Stimulated activated naive CD4-positive, alpha-beta T cell treated with Interleukin-2 at 50 U/mL for 16 hours (primary cell): ENCODE measurements at places on chromosomes 7 and 10.

DNA sequence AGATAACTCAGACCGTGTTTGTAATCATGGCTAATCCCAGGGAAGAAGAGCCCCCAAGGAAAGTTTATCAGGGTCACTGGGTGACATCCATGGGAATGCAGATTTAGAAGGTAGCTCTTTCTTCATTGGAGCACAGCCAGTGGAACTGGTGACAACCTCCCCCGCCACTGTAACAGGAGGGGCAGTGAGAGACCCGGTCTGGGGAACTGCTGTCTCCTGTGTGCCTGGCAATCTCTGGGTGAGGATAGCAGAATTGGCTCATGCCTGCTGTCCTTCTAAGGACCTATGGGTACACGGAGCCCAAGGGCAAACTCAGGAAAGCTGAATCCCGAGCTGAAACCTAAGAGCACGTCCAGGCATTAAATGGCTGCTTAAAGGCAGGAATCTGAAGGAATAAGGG, 341.6 kb downstream of the ABCA13 start:
- DNase-seq: no peak

- DNase-seq: no peak
Observed at GRCh38 chr7:37719077-37719476, 35.5 kb downstream of the GPR141 start.

DNA sequence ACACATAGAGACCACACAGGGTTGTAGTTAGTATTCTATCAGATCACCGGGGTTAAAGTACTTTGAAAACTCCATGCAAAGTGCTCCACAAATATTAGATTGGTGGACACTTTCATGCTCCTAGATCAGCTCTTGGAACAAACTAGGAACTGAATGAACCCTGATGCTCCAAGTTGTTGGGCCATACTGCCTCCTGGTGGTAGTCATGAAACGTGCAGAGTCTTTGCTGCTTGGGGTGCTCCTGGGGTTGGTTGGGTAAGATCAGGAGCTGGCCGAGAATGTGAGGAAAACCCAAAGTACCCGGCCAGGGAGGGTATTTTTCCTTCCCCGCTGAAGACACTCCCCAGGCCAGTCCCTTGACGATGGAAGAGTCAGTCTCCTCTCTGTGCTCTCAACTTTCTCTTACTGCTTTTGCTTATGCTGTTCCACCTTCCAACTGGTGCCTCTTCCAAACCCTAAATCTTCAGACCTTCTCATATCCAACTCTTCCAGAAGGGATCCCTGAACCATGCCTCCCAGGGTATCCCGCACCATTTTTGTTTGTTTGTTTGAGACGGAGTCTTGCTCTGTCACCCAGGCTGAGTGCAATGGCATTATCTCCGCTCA, 918 bp upstream of the RPEL1 start:
- DNase-seq: peak; percentile 48

DNA sequence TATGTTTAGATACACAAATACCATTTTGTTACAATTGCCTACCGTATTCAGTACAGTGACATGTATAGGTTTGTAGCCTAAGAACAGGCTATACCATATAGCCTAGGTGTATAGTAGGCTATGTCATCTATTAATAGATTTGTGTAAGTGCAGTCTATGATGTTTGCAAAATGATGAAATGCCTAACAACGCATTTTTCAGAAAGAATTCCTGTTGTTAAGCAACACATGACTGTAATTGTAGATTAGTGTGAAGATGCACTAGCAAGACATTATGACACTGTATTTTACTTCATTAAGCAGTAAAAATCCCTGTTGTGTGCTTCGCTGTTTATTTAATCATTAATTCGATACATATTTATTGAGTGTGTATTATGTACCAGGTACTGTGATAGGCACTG, 446.0 kb downstream of the SUGCT start:
- no peak for DNase-seq

GRCh38 chr10:31657434-31657872, 271.2 kb downstream of the ARHGAP12 start:
- no peak for DNase-seq

- DNase-seq: no peak
Observed at GRCh38 chr10:95784279-95784913, 28.4 kb downstream of the ENTPD1 start.

- no peak for DNase-seq
Observed at GRCh38 chr10:114596793-114597192, 61.3 kb downstream of the ABLIM1 start.

GRCh38 chr10:69939061-69939460, 113.6 kb upstream of the MACROH2A2 start:
- DNase-seq: no peak

DNA sequence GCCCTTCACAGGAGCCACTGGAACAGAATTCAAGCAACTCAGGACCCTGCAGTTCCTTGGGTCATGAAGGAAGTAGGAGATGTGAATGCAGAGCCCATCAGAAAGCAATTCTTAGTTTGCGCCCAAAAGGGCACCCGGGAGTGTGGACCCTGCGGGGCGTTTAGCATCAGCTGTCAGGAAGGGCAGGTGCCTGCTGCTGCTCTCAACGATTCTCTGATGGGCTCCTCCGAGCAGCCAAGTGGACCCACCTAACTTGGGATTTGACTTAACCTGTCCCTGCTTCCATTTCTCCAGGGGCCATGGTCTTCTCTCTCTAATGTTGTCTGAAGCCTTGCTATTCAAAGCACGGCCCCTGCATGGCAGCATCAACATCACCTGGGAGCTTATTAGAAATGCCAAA, 17.1 kb downstream of the CPA5 start:
- DNase-seq: no peak

GRCh38 chr10:50554995-50555568, 68.7 kb downstream of the SGMS1 start:
- no peak for DNase-seq

GRCh38 chr7:25790963-25791362, 361.0 kb upstream of the NFE2L3 start:
- no peak for DNase-seq

GRCh38 chr10:511101-511848, 178.2 kb downstream of the DIP2C start:
- peak; percentile 65 for DNase-seq

DNA sequence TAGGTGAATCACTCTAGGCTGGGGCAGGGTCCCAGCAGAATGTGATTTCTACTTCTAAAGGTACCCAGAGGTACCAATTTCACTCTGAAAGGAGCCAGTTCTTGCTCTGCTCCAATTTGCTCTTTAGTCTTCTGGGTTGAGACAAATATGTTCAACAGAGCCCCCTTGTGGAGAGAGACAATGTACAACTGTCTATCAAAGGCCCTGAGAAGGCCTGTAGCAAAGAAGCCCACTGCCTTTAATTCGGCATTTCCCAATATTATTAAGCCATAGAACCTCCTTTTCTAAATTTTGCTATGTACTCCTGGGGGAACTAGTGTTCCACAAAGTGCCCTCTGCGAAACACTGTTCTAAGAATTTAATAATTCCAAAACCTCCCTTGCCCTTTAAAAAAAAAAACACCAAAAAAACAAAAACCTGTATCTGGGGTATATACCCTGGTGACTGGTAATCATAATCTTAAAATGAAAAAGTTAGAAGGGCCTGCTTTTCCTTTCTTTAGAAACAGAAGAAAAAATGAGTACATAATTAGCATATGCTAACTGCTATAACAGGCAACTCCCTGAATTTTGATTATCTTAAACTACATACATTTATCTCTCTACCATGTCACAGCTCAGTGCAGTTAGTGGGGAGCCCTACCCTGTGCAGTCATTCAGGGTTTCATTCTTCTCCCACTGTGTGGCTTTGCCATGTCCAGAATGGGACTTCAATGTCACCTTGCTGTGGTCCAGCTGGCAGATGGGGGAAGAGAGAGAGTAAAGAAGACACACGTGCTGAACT, 160.9 kb upstream of the BMPER start:
- DNase-seq: no peak

DNA sequence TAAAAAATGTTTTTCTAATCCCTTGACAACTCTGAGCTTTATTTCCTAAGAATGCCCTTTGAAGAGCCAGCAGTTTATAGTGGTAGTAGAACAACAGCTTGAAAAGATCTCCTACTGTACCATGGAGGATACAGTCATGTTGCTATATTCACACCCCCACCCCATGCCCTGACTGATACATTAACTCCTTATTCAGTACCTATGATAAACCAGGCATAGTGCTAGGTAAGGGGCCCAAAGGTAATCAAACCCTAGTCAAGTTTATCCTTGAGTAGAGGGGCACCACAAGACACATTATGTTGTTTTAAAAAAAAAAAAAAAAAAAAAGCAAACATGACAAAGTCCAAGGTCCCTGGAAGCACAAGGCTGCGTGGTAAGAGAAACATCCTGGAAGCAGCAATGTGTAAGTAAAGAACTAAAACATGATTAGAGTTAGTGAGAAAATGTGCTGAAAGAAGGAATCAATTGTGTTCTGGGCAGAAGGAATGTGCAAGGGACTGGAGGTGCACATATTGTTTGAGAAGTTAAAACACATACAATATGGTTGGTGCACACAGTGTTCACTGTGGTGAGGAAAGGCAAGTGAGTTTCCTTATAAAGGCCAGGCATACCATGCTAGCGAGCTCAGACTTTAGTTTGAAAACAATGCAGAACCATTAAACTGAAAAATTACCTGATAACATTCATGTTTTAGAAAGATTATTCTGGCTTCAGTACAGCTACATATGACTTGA, 51.2 kb downstream of the PDE1C start:
- DNase-seq: no peak

GRCh38 chr10:90734415-90734814, 123.4 kb downstream of the HTR7 start:
- DNase-seq: no peak

GRCh38 chr10:21083861-21084260, 186.8 kb upstream of the NEBL start:
- no peak for DNase-seq
